ENCODE measurements at places on chromosomes 4 and X.

DNA sequence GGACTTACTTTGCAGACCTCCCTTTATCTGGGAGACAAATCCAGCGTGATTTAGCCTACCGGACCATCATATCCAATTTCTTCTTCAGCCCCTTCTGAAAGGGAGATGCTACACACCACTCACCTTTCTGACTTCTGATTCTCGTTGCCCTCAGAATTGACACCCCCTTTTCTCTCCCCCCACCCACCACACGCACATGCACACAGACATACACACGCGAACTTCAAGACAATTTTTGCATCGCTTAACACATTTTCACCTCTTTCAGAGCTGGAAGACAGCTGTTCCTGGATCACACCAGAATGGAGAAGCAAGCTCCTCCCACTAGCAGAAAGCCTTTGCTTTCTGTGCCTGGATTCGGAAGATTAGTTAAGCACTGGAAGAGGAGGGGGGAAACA is 1.0 kb upstream of the SNCA start:
- DNase-seq = no peak

- DNase-seq = no peak
Measured at GRCh38 chr4:89142691-89143669, 31.6 kb downstream of the TIGD2 start.

- DNase-seq = no peak
Measured at GRCh38 chr4:29423836-29424721, 1296.1 kb upstream of the PCDH7 start.

DNA sequence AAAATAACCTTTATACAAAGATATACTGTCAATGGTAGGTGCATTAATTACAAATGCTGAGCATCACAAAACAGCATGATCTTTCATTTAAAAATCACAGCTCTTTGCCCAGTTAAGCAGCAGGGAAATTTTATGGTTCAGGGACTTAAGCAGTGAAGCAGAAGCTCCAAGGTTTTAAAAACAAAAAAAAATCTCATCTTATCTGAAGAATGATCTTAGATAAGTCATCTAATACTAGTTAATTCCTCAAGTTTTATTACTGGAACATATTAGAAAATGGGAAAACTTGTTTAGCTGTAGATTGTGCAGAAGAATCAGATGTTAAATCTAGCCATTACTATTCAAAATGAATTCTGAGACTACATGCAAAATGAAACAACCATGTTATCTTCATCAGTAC is 289.9 kb downstream of the GASK1B start:
- no peak for DNase-seq

DNA sequence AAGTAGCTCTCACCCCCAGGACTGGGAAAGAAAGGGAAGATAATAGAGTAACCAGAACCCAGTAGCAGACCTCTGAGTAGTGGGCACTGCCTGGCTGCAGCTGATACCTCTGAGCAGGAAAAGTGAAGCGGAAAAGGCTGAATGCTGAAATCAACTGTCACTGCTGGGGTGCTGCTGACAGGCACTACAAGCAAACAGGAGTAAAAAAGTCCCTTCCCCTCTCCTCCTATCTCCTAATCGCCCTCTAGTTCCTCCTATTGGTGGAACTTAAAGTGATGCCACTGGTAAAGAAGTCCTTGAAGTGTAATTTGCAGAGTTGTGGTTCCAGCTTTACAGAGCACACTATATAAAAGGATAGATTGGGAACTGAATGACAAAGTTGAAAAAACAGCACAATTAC is 32.8 kb upstream of the GLRB start:
- DNase-seq = peak; percentile 43

DNA sequence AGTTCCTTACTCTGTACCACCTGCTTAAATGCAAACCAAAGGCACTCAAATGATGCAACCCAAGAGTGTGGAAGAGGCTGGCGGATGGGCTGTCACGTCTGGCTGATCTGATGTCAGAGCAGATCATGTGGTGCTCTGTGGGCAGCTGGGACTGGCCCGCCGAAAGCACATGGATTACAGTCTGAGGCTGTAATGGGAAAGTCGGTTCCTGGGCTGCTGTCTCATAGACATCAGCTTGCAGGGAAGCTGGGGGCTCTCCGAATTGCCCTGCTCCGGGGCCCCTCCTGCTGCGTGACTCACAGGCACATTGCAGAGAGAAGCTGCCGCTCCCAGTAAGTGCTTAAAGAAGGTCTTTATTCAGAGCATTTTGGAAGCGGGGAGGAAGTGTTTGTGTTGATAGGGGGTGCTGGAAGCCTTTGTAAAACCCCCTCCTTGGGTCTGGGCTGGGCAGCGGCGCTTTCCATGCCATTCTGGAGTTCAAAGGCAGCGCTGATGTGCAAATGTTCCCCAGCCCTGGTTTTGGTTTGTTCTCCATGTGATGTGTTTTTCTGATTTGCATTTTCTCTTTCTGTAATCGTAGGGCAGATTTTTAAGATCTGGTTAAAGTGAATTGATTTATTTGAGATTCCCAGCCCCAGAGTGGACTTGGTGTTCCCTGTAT is 181.1 kb downstream of the LARP7 start:
- DNase-seq = peak; percentile 86

GRCh38 chrX:112510629-112511028 is 169.1 kb downstream of the LHFPL1 start:
- DNase-seq = no peak

Measured in HS-27A (cell line).